ENCODE measurements at places on chromosomes 12 and 14.

DNA sequence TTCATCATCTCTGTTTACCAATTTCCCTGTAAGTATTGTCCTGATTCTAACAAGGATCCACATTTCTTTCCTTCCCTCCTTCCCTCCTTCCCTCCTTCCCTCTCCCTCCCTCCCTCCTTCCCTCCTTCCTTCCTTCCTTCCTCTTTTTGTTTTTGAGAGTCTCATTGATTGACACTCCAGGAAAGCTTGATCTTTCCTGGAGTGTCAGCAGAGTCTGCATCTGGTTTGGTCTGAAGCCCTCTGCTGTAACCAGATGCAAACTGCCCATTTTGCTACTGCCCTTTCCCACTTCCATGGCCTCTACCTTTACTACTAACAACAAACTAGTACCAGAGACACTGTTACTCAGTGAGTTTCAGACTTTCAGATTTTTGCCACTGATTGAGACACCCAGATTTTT is 14.4 kb upstream of the OR6C65 start:
- no peak for DNase-seq

- no peak for DNase-seq
Measured at GRCh38 chr12:43118234-43118633, 433.8 kb downstream of the ADAMTS20 start.

DNA sequence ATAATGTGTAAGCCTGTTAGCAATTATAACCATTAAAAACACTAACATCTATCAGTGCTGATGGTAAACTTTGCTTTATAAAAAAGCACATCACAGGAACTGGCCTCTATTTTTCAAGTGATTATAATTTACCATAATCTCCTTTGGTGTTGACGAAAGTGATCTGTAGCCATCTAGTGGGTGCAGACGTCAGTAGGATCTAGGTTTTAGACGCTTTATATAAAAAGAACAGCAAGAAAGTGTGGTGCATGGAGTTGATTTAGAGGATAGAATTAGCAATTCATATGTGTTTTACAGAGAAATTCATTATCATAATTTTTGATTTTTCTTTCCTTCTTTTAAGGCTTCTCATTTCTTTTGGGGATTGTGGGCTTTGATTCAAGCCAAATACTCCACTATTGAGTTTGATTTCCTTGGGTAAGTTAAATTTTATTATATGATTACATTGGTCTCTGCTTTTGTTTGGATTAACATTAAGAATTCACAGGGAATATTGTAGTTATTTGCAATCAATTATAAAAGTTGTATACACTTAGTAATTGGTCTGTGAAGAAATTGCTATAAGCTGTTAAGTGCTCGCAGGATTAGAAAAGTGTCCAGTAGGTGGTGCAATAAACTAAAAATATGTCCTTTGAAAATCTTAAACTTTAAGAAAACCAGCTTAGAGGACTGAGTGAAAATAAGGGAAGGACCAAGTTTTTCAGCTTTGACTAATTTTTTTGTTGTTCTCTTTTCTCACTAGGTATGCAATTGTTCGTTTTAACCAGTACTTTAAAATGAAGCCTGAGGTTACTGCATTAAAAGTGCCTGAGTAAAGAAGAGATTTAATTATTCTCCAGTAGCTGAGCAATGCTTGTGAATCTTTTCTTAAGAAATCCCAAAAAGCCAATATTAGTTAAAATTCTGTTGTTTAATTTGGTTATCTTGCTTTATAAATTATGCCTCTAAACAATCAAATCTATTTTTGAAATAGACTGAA is 59.5 kb downstream of the ETNK1 start:
- DNase-seq, result no peak

GRCh38 chr14:52179141-52179790 is 88.2 kb upstream of the PTGDR start:
- DNase-seq, result no peak

- DNase-seq, result no peak
Measured at GRCh38 chr12:122942637-122943036, 23.6 kb downstream of the ABCB9 start.

DNA sequence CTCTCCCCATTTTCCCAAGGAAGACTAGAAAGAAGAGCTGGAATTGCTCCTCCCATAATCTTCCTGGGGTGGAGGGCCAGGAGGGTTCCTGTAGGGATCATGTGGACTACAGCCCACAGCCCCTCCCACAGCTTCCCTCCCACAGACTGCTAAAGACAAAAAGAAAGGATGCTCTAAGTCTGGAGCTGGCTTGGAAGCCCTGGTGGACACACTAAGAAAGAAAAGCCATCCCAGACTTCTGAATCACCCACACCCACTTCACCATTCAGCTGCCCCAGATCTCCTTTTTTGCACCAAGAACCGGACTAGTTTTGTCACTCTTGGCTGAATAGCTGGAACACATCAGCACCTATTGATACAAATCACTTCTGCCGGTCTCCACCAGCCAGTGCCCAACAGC is 56.8 kb upstream of the PLXNC1 start:
- no peak for DNase-seq

Data from NCI-H1436 treated with DMSO at 0.1 percent for 48 hours (cell line).